GM10248 (cell line): ENCODE measurements at places on chromosomes 5 and 9.

DNA sequence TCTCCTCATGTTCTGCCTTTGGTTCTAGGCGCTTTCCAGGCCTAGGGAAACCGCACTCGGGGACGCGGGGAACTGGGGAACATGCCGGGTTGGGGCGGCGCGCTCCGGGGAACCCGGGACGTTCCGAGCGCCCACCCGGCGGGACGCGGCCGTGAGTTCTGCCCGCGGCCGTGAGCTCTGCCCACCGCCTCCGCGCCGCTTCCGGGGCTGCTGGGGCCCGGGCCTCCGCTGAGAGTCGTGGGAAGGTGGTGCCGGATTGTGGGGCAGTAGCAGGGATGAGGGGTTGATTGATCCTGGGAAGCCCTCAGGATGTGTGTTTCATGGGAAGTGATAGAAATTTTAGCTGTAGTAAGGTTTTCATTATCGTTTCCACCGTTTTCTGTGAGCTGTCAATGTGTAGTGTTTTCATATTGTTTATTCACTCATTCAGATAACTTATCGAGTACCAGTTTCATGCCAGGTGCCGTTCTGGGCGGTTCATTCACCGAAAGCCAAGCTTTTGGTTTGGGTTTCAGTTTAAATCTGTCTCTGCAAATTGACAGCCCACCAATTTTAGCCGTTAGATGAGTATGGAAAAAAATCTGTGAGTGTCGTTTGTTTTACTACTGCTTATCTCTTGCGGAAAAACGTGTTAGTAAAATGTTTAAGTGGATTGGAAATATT, 657 bp downstream of the MTRR start:
- peak; percentile 32 for DNase-seq

DNA sequence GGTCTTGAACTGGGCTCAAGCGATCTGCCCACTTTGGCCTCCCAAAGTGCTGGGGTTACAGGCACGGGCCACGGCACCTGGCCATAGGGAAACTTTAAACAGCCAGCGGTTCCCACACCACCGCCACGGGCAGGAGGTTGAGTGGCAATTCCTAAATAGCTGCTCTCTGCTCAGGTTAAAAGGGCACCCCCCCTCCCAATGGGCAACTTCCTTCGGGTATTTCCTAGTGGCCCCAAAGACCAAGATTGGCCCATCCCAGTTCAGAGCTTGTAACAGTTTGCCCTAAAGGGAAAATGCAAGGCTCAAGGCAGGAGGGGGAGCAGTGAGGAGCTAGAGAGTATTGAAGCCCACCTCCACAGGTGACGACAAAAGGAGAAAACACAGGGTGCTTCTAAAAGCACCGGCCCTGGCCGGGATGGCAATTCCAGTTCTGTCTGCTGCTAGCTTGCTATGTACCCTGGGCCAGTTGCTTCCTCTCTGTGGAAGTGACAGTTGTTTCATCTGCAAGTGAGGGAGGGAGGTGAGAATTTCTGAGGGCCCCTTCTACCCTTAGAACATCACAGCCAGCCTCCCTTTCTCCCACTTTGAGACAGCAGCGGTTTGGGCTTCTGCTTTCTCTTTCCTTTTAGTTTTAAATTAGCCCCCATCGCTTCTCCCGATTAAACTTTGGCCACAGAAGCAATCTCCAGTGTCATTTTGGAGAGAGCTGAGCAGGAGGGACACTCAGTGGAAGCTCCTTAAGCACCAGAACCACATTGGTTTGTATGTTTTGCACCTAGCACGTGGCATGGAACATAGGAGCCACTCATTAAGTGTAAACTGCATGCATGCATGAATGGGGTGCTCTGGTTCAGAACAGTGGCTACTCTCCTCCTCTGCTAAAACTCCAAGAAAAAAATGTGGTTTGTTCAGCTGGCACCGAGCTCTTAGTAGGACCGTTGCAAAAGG, 17.3 kb upstream of the TNIP1 start:
- DNase-seq, result peak; percentile 80

GRCh38 chr9:6605202-6605601, 40.3 kb downstream of the GLDC start:
- peak; percentile 51 for DNase-seq

GRCh38 chr9:7401116-7401515, 398.5 kb downstream of the DMAC1 start:
- no peak for DNase-seq

DNA sequence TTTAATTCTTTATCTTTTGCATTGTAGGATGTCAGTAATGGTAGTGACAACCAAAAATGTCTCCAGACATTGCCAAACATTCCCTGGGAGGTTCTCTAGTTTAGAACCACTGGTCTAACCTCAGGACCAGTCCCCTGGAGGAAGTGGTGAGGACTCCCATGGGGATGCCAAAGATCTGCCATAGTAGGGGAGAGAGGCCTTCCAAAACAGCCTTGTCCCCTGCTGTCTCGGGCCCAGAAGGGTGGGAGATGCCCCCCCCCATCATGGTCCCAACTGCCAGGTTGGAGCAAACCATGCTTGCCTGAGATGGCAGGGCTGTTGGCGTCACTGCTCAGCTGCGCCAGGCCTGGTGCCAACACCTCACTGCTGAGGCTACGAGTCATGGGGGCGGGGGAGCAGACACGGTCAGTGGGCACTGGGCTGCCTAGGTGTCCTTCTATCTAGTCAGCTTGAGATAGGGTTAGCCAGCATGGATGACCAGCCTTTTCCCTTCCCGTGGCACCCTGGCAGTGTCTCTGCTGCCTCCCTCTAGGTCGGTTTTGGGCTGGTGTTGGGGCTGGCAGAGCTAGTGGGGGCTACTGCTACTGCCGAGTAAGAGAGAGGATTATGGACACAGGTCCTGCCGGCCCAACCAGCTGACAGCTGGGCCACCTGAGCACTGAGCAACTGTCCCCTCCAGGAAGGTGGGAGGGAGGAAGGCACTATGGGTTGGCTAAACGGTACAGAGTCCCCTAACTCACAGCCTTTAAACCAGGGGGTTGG, 8.3 kb upstream of the CXXC5 start:
- no peak for DNase-seq

DNA sequence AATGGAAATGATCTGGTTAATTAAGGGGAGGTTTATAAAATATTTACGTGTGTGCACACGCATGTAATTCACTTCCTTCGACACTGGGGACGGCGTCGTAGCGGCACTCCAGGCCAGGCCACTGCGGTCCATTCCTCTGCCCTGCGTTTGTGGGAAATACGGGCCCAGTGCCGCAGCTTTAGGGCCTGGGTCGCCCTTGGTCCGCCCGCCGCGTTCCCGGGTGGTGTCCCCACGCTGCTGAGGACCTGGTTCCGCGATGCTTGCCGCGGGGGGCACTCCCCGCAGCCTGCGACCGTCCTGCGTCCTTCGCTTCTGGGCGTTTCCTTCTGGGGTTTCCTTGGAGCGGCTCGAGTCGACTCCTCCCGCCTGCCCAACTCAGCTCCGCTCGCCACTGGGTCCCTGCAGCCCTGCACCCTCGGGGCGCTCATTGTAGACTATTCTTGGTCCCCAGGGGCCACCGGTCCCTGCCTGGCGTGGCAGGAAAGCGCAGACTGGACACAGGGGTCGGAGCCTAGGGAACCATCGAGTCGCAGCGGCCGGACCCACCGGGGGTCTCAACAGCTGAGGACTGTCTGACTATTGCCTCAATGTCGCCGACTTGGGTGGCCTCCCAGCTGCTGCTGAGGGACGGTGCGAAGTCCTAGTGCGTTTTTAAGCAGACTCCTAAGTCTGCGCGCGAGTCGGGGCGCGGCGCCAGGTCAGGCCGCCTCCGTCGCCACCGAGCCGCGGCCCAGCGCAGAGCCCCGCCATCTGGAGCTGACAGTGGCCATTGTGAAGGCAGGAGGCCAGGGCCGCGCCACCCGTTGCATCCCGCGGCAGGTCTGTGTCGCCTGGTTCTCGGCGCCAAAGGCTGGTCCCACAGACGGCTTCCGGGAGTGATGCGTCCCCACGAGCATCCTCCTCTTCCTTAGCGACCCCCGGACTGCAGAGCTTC, 4.4 kb upstream of the IRX1 start:
- no peak for DNase-seq

DNA sequence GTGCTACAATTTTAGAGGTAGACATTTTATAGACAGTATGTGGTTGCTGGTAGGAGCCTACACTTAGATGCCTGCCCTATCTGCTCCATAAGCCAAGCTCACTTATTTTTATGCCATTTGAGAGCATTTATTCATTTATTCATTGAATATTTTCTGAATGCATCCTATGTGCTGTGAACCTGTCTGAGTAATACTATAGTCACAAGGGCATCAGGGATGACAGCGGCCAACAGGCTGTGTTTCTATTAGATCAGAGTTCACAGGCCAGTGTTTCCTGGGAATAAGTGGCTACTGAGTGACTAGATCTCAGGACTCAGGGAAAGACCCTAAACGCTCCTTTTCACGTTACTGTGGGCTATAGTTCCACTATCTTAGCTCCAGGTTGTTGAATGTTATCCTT, 235.2 kb upstream of the MSX2 start:
- DNase-seq, result no peak

DNA sequence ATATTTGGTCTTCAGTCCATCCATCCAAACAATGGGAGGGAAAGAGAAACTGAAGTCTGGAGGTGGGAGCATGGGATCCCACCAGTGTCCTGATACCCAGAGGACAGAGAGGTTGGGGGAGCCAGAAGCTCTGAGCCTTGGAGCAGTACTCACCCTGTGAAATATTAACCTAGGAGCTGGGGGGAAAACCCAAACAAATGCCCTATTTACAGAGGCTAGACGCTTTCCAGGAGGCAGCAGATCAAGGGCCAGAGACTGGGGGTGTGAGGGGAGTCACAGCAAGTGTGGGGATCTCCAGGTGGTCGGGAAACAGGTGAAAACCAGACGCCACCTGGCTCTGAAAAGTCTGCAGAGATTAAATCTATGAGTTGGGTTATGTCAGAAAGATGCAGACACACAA, 6.2 kb downstream of the ZER1 start:
- no peak for DNase-seq

DNA sequence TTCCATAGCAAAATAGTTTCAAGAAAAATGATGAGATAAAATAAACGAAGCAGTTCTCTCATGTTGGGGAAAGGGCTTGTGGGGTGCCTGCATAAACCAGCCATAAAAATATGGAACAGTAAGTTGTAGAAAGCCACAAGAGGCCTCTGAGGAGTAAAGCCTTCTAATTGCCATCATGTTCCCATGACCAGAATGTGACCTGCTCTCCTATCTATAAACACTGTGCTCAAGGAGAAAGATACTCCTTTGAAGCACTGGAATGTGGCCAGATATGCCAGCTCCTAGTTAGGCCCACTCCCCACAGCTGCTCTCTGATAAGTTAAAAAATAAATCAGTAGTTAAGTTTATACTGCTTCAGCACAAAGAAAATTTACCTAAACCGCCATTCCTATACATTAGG, 65.8 kb downstream of the SETX start:
- DNase-seq, result no peak

DNA sequence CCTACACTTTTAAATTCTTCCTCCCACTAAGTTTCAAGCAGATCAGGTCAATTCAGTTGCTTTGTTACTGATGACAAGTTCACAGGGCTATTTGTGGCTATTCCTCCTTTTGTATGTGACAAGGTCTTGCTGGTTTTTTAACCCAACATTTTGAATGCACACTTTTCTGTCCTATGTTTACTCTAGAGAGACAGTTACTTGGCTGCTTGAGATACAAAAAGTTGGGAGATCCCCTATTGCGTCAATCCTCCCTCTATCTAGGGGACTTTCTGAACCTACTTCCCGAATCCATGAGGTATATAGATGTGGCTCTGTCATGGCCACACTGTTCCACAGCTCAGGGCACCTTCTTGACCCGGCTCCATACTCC, 386.7 kb downstream of the NTRK2 start:
- peak; percentile 26 for DNase-seq

DNA sequence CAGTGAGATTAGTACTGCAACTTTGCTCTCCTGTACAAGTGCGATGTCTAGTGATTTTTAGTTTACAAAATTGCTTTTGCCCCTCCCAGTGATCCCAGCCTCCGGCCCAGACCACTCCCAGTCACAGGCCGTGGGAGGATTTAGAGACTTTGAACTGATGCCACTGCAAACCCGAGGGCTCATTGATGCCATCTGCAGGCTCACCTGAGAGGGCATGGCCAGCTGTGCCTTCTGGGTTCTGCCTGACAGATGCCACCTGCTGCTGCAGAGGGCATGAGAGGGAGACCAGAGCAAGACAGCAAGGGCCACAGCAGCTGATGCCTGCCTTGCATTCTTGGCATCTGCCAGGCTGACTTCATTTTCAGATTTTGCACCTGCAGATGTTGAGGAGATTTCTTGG, 593.8 kb downstream of the CDK5RAP2 start:
- DNase-seq, result no peak
